ENCODE measurements at places on chromosomes 1 and 21.

- no peak for DNase-seq
These were observed 289.4 kb upstream of the DUSP10 start for GRCh38 chr1:222031318-222031717.

DNA sequence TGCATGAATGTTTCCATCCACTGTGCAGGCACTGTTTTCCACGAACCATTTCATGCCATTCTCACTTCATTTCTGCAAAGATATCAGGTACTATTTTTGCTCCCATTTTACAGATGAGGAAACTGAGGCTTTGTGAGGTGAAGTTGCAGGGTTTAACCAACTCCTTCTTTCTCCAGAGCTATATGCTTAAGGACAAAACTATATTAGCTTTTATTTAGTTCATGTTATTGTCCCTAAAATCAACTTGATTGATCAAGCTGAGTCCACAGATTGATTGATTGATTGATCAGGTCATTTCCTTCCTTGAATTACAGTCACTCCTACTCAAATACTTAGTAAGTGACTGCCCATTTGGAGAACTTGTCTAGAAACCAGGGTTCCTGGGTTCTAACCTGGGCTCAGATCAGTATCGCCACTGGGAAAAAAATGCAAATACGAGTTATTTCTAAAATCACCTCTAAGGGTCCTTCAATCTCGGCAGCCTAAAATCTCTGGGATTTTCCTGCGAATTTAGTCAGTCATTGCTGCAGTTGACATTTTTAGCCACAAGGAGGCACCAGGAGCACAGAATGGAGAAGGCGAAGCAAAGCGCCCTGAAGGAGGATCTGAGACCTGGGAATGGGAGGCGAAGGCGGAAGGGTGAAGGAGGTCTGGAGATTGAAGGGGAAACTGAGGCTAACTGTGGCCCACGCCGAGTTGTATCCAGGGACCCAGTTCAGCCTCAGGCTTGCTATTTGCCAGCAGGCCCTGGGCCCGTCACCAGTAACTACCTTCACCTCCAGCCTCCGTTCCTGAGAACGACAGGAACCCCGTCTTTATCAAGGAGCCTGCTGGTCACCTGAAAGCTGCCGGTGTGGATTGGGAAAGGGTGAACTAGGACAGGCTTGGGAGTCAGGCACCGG lies 14.3 kb upstream of the MUL1 start:
- DNase-seq = peak; percentile 64

DNA sequence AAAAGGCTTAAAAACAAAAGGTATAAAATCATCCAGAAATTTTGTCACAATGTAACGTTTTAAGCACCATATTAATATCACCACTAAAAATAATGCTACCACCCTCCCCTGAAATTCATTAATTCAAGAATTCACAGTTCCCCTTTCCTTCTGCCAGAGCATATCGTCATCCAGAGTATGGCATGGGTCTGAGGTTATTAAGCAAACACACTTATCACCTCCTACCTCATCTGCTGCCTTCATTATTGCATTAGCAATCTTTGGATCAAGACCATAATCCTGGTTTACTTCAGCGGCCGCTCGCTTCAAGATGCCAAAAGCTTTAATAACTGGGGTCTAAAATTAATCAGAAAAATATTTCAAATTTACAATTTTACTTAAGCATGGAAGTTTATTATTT lies 6.2 kb downstream of the FH start:
- no peak for DNase-seq

DNA sequence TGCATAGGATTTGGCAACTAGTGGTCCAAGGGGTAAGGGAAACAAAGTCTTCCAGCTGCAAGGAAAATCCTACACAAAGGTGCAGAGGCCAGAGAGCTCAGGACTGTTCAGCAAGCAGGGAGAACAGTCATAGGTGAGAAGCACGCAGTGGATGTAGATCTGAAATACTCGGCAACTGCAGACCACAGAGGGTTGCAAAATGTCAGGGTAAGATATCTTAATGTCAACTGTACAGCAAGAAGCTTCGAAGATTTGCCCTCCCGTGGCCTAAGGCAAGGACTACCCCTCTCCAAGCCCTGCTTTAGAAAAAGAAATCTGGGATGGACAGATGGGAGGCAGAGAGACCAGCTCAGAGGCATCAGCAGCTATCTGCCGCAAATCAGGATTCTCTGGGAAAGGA lies 153.4 kb upstream of the IRF2BP2 start:
- DNase-seq = no peak

- no peak for DNase-seq
These were observed 5.6 kb upstream of the EIF4G3 start for GRCh38 chr1:21182181-21182731.

DNA sequence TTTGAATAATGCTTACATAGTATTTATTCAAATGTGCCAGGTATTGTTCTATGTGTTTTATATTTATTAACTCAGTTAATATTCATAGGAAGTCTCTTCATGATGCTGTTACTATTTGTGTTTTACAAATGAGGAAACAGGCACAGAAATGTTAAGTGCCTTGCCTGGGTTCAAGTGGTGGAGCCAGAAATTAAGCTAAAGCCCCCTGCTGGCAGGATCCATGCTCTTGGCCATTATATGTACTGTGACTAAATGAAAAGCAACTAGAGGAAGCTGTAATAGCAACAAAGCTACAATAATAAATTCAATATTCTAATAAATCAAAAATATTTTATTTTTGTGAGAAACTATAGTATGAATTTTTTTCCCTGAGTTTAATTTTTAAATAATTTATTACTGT lies 30.0 kb downstream of the IARS2 start:
- DNase-seq = no peak

DNA sequence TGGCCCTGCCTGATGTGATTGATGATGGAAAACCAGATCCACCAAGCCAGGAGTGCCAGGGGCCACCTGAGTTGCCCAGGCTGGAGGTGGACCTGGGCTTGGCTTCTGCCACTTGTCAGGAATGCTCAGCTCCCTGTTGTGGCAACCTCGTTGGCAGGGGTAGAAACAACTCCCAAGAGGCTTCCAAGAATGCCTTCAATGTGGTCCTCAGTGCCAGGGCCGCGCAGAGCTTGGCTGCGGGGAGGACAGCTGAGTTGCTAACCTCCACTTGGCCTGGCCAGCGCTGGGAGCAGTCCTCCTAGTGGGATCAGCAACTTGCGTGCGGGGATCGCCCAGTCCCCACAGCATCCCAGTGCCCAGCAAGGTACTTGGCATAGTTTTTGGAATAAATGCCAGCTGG lies 9.0 kb downstream of the MYOM3 start:
- DNase-seq = no peak

- DNase-seq = no peak
These were observed 65.6 kb downstream of the MDM4 start for GRCh38 chr1:204581759-204582158.

GRCh38 chr1:60255565-60255964 lies 182.0 kb upstream of the C1orf87 start:
- peak; percentile 32 for DNase-seq

GRCh38 chr21:24941316-24942185 lies 665.7 kb downstream of the MRPL39 start:
- no peak for DNase-seq

Data from HS-5 (cell line).